Lower leg skin (tissue), 4 donors: ENCODE measurements at places on chromosomes 2 and 18. TPM values are rescaled to one million over a fixed set of nuclear protein-coding genes. Genes with fewer than 3 reads are reported as not detected.

GRCh38 chr2:30266051-30266621, 34.8 kb downstream of the LBH start:
- DNase-seq: no peak

DNA sequence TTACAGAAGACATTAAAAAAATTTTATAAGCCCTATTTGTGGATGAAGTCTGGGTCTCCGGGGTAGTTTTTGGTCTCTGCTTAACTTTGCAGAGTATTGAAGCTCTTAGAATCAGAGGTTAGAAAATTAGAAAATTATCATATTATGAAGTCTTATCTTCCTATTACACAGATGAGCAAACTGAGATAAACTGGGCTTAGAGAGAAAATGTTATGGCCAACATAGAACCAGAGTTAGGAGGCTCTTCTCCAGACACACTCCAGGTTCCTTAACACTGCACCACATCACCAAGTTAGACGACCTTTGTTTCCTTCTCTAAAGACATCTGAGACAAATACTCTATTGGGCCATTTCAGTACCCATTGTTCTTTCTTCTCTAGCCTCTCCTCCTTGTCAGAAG, 36.7 kb upstream of the NEB start:
- DNase-seq: no peak

- DNase-seq: no peak
These were observed 103.8 kb upstream of the OSR1 start for GRCh38 chr2:19462256-19462645.

DNA sequence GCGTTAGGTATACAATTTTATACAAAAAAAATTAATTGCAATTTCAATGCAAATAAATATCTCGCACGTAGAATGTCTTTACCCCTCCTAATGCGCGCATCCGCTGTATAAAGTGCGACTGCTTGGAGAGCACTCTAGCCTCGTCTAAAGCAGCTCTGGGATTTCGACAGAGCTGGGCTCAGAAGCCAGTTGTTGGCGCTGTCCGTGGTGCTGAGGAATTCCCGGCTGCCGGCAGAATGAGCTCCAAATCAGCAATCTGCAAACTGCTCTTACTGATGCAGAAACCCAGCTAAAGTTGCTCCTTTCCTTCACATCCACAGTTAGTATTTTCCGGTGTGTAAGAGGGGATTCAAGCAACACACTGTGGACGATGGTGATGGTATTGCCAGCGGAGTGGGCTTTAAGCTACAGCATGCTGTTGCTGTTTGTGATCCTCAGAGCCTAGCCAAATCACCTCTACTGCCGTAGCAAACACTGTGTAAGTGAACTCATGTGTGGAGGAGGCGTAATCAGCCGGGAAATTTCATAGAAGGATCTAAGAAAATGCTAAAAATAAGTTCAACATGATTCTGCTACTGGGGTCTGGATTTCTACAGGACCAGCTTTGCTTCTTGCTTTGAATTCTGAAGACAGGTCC, at the start of gene VWC2L:
Gene VWC2L, plus strand, starts transcription at position 137 of the 637 bp plus-strand sequence. CDS start 3,140 bp downstream, outside the sequence.
- DNase-seq: peak; percentile 21

CD226 gene
- total RNA-seq: 0.29 TPM

ANKRD36 gene
- total RNA-seq: 13.9 TPM

- DNase-seq: no peak
These were observed 114.0 kb downstream of the STPG4 start for GRCh38 chr2:47041063-47041462.

LYPD6 gene
- not detected for total RNA-seq

DNA sequence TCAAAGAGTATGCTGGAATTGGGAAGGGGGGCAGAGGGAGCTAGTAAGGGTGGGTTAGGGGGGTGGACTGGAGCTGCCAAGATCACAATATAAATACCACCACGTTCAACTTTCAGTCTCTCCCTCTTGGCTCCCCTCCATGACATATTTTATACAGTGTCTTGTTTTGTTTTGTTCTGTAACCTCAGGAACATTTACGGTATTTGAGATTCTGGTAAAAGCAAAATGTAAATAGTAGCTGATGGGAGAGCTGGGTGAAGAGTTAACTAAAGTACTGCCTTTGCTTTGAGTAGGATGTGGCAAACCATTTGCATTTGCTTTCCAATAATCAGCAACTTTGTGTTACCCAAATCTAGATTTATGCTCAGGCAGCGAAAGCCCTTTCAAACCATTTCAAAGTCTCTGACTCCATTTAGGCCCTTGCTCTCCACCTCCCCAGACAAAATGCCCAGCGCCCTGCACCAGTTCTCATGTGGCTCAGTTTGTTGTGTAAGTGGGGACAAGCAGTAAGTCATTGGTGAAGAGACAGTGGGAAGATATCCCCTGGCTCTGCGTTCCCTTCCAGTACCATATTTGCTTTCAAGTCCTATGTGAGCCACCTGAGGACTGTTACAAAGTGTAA, 17.4 kb downstream of the IRS1 start:
- DNase-seq: no peak

DNA sequence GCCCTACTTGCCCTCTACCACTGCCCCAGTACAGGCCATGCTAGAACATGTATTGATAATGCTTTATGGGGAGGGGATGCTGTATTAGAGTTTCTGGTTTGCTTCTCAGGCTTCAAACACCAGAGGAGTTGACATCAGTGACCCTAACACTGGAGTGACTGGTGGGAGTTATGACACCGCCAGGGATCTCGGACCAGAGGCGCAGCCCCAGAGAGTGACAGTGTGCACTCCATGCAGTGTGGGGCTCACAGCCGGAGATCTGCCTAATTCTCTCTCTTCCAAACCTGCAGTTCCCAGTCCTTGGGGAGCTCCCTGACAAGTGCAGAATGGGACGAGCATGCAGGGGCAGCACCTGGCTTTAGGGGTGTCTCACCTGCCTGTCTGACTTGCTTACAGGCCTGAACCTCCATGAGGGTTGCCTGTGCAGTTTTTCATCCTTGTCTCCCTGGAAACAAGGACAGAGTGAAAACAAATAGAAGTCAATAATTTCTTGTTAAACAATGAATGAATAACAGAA, 244.9 kb upstream of the MYT1L start:
- peak; percentile 54 for DNase-seq

- no peak for DNase-seq
These were observed 39.6 kb downstream of the DOK1 start for GRCh38 chr2:74593826-74594772.

GRCh38 chr2:18440141-18440661, 120.3 kb downstream of the RDH14 start:
- no peak for DNase-seq

DNA sequence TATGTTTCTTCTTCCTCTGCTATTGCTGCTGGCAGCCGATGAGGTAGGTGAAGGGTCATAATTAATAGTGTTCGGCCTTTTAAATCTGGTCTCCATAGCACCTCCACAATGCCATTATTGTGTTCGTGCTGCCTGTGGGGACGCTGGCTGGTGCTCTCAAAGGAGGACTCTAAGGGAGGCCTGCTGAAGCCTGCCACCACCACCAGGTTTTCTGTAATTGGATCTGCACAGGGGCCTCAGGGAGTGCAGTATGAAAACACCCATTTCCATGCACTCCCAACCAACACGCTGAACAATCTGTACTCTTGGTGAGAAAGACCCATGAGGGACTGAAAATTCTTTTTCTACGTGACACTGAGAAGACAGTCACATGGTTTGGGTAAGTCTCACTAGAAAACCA, 17.6 kb upstream of the CLIP4 start:
- DNase-seq: no peak

GRCh38 chr2:23034996-23035395, 350.0 kb upstream of the KLHL29 start:
- no peak for DNase-seq

DNA sequence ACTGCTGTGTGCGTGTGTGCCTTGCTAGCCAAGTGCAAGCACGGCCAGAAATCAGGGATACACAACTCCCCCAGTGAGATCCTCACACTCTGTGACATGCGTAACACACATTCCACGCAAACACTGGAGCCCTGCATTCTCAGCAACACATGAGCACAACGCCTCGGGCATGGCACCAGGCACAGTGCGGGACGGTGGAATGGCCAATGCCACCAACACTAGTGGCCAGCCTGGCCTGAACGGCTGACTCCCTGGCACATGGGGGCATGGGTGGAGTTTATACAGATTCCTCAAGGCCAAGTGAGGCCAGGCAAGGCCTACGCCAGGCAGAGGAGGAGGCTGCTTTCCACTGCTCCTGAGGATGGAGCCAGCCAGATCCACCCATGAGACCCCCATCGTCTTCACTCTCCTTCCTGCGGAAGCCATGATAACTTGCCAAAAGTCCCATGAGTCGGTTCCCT, 56.2 kb downstream of the ANKMY1 start:
- DNase-seq: peak; percentile 60

GRCh38 chr2:8382485-8382884, 299.4 kb upstream of the ID2 start:
- DNase-seq: no peak

DNA sequence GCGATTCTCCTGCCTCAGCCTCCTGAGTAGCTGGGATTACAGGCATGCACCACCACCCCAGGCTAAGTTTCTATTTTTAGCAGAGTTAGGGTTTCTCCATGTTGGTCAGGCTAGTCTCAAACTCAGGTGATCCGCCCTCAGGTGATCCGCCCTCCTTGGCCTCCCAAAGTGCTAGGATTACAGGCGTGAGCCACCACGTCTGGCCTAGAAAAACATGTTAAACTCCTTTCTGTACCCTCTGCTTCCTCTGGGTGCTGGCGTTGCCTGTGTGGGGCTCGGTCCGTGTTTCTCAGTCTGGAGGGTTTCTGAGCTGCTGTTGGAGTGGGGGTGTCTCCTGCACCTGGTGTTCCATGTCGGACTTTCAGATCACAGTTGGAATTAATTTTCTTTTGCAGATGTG, 17.9 kb downstream of the LDLRAD4 start:
- peak; percentile 77 for DNase-seq

DNA sequence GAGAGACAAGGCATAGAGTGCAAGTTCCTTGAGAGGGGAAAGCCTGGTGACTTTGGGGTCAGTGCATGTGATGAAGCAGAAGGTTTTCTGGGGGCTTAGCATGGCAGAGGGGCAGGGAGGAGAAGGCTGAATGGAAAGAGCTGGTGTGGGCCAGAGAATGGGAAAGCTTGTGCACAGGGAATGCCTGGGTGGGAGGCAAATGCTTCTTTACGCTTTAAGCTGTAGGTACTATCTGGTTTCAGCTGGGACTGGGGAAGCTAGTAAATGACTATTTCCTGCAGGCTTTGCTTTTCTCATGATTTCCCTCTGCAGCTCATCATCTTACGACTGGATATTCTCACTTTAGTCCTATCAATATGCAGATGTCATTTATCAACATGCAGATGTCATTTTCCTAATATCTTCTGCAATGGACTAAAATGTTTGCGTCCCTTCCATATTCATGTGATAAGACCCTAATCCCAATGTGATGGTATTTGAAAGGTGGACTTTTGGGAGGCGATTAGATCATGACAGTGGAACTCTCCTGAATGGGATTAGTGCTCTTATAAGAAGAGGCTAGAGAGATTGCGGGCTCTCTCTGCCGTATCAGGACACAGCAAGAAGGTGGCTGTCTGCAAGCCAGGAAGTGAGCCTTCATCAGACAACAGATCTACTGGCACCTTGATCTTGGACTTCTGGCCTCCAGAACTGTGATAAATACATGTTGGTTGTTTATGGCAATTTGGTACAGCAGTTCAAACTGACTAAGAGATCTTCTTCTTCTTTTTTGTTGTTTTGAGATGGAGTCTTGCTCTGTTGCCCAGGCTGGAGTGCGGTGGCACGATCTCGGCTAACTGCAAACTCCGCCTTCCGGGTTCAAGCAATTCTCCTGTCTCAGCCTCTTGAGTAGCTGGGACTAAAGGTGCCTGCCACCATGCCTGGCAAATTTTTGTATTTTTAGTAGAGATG, 50.1 kb downstream of the MYCN start:
- no peak for DNase-seq

DNA sequence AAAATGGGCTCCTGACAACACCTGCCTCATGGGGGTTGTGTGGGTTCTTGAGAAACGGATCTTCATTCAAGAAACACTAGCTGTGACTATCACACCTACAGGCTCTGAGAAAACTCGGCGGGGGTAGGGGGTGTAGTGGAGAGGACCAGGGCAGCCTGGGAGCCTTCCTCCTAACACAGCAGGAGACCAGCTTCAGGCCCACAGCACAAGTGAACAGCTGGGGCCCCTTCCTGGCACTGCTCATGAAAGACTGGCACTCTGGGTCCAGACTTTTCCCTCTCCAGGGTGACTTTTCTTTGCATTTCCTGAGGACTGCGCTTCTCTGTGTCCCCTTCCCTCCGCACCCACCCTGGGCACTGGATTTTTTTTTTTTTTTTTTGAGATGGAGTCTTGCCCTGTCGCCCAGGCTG, 7.2 kb upstream of the SEMA4C start:
- DNase-seq: no peak

- peak; percentile 47 for DNase-seq
These were observed 106.9 kb upstream of the CD302 start for GRCh38 chr2:159904959-159905305.

GRCh38 chr2:148812306-148812705, 62.7 kb upstream of the KIF5C start:
- no peak for DNase-seq

- DNase-seq: no peak
These were observed 231.4 kb downstream of the FAM210A start for GRCh38 chr18:13494871-13495445.

- DNase-seq: peak; percentile 37
These were observed 39.3 kb downstream of the NGEF start for GRCh38 chr2:232973796-232974195.

- DNase-seq: no peak
These were observed 84.2 kb downstream of the ZNF516 start for GRCh38 chr18:76410660-76411417.

- DNase-seq: no peak
These were observed 47.1 kb upstream of the FHL2 start for GRCh38 chr2:105445976-105446375.

- no peak for DNase-seq
These were observed 119.2 kb downstream of the MYO5B start for GRCh38 chr18:50075772-50076171.

DNA sequence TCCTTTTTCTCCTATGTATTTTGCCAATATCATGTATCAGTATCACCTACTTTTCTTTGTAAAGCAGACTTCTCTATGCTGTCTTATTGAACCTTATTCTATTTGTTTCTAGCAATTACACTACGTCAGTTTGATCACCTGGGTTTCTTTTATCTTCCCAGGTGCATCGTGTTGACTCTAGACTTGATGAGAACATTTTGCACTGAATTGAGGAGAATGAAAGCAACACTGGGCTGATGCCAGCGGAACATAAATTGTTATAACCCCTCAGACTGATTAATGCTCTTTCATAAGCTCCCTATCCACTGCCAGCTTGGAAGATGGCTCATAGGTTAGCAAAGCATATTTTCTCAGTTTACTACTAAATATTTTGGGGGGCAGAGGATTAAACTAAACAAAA, 140.6 kb downstream of the EPHA4 start:
- DNase-seq: no peak

MYL1 gene
- total RNA-seq: 0.49 TPM

GRCh38 chr18:73414598-73414997, 546.8 kb upstream of the NETO1 start:
- DNase-seq: no peak

GRCh38 chr2:28665041-28665704, 86.5 kb upstream of the PPP1CB start:
- peak; percentile 91 for DNase-seq

GAREM2 gene
- 0.04 TPM for total RNA-seq

UPP2 gene
- total RNA-seq: not detected

MZT2B gene
- 150 TPM for total RNA-seq

KIAA2012 gene
- total RNA-seq: not detected
